ENCODE measurements at places on chromosomes 1 and 21.

DNA sequence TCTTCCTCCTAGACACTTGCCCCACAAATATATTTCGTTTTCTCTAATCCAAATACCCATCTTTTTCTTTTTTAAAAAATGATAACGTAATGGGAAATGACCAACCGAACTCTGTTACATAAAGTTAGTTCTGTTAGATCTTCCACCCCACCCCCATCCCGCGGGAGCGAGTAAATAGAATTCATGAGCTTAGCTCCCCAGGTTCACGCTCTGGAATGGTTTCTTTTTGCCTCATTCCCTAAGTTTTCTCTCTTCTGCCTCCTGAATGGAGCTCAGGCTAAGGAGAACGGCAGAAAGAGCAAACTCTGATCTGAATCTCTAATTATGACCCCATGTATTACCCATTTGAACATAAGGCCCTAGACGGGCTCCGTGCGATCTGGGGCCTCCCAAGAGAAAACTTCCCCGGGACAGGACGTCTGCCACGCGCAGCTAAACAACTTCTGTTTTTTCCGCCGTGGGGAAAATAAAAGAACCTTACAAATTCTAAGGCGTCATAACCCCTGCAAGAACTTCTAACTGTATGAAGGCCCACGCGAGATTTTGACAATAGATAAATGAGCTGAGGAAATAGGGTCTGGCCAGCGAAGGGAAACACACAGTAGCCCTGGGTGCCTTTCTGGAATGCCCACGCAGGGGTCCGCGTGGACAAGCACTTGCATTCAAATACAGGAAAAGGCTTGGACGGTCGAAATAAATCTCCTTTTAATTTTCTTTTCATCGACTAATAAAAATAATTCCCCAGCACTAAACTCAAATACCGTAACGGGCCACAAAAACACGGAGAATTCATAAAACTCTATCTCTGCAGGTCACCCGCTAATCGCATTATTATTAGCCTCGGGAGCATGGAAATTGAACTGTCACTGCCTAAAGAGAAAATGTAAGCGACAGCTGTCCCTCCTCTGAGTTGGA, 2.2 kb downstream of the TBX15 start:
- no peak for DNase-seq

DNA sequence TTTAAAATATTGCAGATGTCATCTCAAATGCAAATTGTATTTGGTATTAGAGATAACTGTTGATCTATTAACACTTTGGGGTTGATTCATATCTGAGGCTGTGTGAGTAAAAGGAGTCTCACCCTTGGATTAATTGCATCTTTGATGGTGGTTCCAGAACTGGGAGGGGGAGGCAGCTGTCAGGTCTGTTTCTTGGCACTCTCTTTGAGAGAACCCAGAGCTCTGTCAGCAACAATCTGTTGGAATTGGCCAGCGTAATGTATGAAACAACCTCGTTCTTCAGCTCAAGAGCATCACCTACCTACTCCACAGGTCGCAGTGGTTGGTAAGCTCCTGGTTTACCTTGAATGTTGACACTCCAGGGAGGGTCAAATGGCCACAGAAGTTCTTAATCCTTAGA, 424.1 kb downstream of the CAMTA1 start:
- DNase-seq, result no peak

GRCh38 chr21:15761507-15762100, 31.8 kb downstream of the USP25 start:
- no peak for DNase-seq

- DNase-seq, result no peak
Measured at GRCh38 chr1:54709547-54710292, 5.9 kb upstream of the TTC4 start.

GRCh38 chr1:32925403-32926162, 24.4 kb upstream of the TMEM54 start:
- DNase-seq, result peak; percentile 22

GRCh38 chr21:44847261-44848056, 26.0 kb downstream of the PTTG1IP start:
- no peak for DNase-seq
